ENCODE measurements at places on chromosomes 12 and 14. TPM values are rescaled to one million over a fixed set of nuclear protein-coding genes. Genes with fewer than 3 reads are reported as not detected.

Gene KRT6B
- total RNA-seq: not detected

Gene BDKRB2
- total RNA-seq: not detected

Gene TAS2R8
- not detected for total RNA-seq

DNA sequence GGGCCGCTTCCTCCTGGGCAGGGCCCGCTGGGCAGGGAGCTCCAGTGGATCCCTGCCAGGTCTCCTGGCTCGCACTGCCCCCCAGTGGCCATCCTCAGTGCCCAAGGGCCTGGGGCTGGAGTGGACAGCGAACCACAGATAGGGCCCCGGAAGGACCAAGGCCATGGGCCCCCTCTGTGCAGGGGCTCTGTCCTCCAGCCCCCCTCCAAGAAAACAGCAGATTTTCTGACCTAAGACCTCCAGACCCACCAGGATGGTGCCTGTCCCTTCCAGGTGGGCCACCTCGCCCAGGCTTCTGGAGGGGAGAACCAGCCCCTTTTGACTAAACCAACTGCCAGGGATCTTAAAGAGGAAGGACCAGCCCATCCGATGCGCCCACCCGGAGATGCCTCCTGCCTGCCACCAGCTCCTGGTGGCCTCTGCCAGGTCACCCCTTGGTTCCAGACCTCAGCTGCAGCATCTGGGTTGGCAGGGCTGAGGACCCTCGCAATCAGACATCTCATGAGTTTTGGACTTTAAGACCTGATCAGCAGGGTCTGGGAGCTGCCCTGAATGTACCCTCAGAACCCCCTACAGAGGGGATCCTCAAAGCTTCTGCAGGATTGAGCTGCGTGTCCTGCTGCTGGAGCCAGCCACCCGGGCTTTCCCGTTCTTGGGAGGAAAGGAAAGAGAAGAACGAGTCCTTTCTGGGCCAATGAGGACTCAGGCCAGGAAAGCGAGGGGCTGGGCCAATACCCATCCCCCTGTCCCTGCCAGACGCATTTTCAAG is 325.8 kb upstream of the DIO3 start:
- DNase-seq: peak; percentile 60
- no peaks in the 10 kb centered on the region for H3K27me3 ChIP-seq
- H3K36me3 ChIP-seq: no peaks in the 10 kb centered on the region
- H3K27ac ChIP-seq: no peak overlapping the region
- H3K4me3 ChIP-seq: no peak overlapping the region

DNA sequence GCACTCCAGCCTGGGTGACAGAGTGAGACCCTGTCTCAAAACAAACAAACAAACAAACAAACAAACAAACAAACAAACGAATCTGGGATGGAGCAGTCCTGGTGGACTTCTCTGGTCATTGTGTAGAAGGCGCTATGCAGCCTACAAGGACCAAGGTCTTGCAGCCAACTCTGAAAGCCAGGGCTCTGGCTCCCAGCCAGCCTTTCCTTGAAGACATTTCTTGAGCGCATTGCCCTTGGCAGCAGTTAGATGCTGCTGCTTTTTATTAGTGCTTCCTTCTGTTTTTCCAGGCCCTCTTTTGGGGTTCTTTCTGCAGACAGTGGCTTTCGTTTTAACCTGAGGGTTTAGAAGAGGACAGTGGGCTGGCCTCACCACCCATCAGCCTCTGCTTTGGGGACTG is 20.2 kb downstream of the CCDC177 start:
- no peak overlapping the region for H3K4me3 ChIP-seq
- peaks cover 47% of the 10 kb centered on the region for H3K27me3 ChIP-seq
- H3K36me3 ChIP-seq: no peaks in the 10 kb centered on the region
- H3K27ac ChIP-seq: no peak overlapping the region

DNA sequence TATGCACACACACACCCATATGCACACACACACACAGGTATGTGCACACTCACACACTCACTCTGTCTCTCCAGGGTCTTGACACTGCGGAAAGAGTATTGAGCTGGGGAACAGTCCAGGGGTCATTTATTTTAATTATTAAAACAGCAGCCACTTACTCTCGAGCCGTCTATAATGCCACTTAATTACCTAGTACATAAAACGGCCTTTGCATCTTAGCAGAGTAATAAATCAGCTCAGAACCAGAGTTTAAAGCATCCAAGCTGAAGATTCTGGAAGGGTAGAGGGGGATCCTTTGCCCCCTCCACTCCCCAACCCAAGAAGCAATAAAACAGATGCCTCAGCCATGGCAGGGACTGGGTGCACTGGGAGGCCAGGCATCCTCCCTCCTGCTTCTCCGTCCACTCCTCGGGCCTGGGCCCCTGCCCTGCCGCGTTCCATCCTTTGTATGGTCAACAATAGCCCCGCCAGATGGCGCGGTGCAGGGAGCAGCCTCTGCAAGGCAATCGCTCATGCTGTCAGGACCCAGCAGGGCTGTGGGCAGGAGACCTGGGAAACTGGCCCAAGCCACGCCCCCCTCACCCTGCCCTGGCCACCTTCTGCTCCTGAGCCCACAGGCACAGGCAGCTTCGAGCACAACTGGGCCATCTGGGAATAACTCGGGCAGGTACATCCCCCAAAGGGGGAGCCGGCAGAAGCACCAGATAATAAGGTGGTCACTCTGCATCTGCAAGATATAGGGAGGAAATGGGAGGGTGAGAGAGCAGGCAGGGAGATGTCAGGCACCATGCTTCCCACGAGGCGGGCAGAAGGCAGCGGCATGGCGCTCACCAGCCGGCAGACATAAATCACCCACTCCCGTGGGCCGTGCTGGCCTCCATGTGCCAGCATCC is 40.9 kb downstream of the CCDC85C start:
- no peaks in the 10 kb centered on the region for H3K27me3 ChIP-seq
- no peaks in the 10 kb centered on the region for H3K36me3 ChIP-seq
- H3K4me3 ChIP-seq: no peak overlapping the region
- peaks cover 2% of the 10 kb centered on the region for H3K4me1 ChIP-seq
- H3K27ac ChIP-seq: no peak overlapping the region

- no peak overlapping the region for H3K4me3 ChIP-seq
- peaks cover 5% of the 10 kb centered on the region for H3K36me3 ChIP-seq
- H3K4me1 ChIP-seq: peaks cover 22% of the 10 kb centered on the region
- H3K27me3 ChIP-seq: peaks cover 8% of the 10 kb centered on the region
- no peak overlapping the region for H3K27ac ChIP-seq
Observed at GRCh38 chr12:52009081-52009751, 2.5 kb downstream of the TAMALIN start.

DNA sequence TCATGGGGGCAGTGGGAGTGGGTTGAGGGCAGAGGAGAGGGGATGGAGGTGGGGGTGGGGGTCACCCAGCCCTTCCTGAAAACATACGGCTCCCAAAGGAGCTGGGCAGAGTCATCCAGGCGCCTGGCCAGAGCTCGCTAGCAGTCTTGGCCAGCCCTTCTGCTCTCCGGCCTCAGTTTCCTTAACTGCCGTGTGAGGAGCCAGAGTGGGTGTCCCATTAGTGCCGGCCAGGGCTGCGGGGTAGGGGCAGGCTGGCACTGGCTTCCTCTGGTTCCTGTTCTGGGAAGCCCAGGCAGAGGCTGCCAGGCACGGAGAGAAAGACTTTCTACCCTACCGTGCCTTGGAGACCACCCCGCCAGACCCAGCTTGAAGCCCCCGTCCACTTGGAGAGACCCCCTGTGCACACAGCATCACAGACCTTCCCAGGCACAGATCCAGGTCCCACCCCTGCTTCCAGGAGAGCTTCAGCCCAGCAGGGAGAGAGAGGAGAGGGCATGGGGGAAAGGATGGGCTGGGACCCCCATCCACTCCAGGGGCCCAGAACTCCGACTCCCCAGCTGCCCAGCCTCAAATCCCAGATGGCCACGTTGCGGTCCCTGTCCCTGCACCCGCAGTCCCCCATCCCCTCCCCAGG is 93.3 kb downstream of the RFLNA start:
- H3K4me1 ChIP-seq: peaks cover 28% of the 10 kb centered on the region
- H3K36me3 ChIP-seq: no peaks in the 10 kb centered on the region
- H3K27me3 ChIP-seq: no peaks in the 10 kb centered on the region
- H3K4me3 ChIP-seq: peak overlapping the region; percentile 57
- H3K27ac ChIP-seq: no peak overlapping the region
- DNase-seq: no peak

DNA sequence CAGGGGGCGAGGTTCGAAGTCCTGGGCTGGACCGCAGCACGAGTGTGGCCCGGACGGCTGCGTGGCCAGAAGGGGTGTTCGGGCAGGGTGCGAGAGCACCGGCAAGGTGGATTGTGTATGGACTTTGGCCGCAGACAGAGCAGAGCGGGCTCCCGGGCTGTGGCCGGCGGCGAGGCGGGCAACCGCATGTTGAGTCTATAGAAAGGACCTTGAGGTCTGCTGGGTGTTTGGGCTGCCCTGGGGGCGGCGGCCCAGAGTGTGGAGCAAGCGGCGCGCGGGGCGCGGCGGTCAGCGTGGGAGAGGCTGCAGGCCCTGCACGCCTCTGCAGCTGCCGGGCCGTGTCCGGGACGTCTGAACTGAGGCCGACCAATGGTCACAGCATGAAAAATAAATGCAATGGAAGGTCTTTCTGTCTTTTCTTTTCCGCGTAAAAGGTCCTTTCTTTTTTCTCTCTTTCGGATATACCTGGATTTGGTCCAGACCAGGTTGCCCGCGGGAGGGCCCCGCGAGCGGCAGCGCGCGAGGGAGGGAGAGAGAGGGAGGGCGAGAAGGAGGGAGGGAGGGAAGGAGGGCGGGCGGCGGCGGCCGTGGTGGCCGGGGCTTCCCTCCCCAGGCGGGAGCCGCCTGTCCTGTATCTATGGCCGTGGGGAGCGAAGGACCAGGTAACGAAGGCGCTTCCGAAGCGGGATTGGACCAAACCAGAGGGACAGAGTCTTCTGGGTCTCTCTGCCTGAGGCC is 5.5 kb upstream of the HOXC9 start:
- H3K27me3 ChIP-seq: peaks cover 100% of the 10 kb centered on the region
- DNase-seq: no peak
- peak overlapping the region; percentile 66 for H3K27ac ChIP-seq
- peak overlapping the region; percentile 86 for H3K4me3 ChIP-seq
- peaks cover 22% of the 10 kb centered on the region for H3K4me1 ChIP-seq
- peaks cover 2% of the 10 kb centered on the region for H3K36me3 ChIP-seq

DNA sequence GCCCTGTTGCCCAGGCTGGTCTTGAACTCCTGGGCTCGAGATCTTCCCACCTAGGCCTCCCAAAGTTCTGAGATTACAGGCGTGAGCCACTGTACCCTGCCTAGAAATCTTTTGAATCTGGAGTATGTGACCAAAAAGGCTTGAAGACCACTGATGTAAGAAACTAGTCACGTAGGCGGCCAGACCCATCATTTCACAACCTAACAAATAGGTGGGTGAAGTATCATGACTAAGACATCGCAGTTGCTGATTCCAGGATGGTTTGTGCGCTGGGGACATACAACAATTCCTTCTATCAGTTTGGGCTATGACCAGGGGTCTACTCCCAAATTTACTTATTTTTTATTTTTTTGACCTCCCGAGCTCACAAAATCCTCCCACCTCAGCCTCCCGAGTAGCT is 11.8 kb upstream of the CDK2AP1 start:
- no peaks in the 10 kb centered on the region for H3K27me3 ChIP-seq
- peaks cover under 1% of the 10 kb centered on the region for H3K4me1 ChIP-seq
- H3K27ac ChIP-seq: no peak overlapping the region
- H3K4me3 ChIP-seq: no peak overlapping the region

Measured in activated naive CD8-positive, alpha-beta T cell treated with anti-CD3 and anti-CD28 coated beads, Interleukin-2, amount 10 ng/mL, durations not matched to agents 7 days and 5 days (primary cell).